ENCODE measurements at places on chromosomes 5 and 9.

- H3K4me1 ChIP-seq: no peaks in the 10 kb centered on the region
- no peak overlapping the region for H3K4me3 ChIP-seq
- DNase-seq: no peak
- no peak overlapping the region for H3K27ac ChIP-seq
- H3K36me3 ChIP-seq: no peaks in the 10 kb centered on the region
Observed at GRCh38 chr5:107630184-107630583, 40.6 kb downstream of the EFNA5 start.

DNA sequence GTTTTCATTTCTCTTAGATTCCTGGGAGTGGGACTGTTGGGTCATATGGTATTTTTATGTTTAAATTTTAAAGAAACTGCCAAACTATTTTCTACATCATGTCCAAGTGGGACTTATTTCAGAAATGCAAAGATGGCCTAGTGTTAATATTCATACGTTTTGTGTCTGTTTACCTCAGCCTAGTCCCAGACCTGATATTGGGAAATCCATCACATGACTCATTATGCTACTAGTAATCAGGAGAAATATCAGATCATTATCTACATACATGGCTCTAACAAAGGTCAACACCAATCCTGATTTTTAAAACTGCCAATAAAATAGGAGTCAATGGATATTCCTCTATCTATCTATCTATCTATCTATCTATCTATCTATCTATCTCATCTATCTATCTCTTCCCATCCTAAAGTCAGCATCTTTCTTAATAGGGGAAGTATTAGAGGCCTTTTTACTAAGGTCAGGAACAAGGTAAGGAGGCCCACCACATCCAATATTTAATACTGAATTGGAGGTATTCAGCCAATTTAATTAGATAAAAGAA lies 4.7 kb downstream of the RASGEF1C start:
- DNase-seq: no peak
- H3K27me3 ChIP-seq: peaks cover 27% of the 10 kb centered on the region
- no peaks in the 10 kb centered on the region for H3K36me3 ChIP-seq

- no peak overlapping the region for H3K27ac ChIP-seq
- H3K36me3 ChIP-seq: no peaks in the 10 kb centered on the region
- no peak overlapping the region for H3K4me3 ChIP-seq
- DNase-seq: no peak
Observed at GRCh38 chr9:21674894-21675293, 127.5 kb upstream of the MTAP start.

GRCh38 chr9:134559013-134559412 lies 82.6 kb upstream of the COL5A1 start:
- no peaks in the 10 kb centered on the region for H3K36me3 ChIP-seq
- H3K27ac ChIP-seq: no peak overlapping the region
- no peak for DNase-seq
- peaks cover 4% of the 10 kb centered on the region for H3K27me3 ChIP-seq
- peaks cover 2% of the 10 kb centered on the region for H3K4me1 ChIP-seq
- no peak overlapping the region for H3K4me3 ChIP-seq

GRCh38 chr9:69264526-69264925 lies 60.5 kb upstream of the ENTREP1 start:
- no peaks in the 10 kb centered on the region for H3K4me1 ChIP-seq
- no peak overlapping the region for H3K4me3 ChIP-seq
- no peak overlapping the region for H3K27ac ChIP-seq
- no peaks in the 10 kb centered on the region for H3K36me3 ChIP-seq
- H3K27me3 ChIP-seq: peaks cover 13% of the 10 kb centered on the region
- no peak for DNase-seq

- no peak for DNase-seq
- H3K4me3 ChIP-seq: no peak overlapping the region
- peaks cover 18% of the 10 kb centered on the region for H3K4me1 ChIP-seq
- H3K36me3 ChIP-seq: peaks cover 17% of the 10 kb centered on the region
- no peaks in the 10 kb centered on the region for H3K27me3 ChIP-seq
Observed at GRCh38 chr9:77807846-77808750, 160.0 kb upstream of the GNA14 start.

DNA sequence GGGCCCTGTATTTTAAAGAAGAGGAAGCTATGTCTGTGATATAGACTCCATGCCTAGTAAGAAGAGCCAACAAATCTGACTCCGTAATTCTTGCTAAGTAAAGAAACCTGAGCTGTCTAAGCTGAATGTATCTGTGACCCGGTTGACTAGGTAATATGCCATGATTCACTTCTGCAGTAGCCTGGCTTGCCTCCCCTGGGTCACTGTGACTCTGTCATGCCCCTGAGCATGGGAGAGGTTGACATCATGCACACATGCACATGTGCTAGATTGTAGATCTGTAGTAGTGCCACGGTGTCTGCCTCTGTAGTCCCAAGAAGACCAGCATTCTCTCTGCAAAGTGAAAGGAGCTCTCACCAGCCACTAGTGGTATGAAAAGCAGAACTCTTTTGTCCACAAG lies 9.1 kb downstream of the SLC22A5 start:
- no peak overlapping the region for H3K27ac ChIP-seq
- H3K4me3 ChIP-seq: no peak overlapping the region
- no peaks in the 10 kb centered on the region for H3K4me1 ChIP-seq
- DNase-seq: no peak

DNA sequence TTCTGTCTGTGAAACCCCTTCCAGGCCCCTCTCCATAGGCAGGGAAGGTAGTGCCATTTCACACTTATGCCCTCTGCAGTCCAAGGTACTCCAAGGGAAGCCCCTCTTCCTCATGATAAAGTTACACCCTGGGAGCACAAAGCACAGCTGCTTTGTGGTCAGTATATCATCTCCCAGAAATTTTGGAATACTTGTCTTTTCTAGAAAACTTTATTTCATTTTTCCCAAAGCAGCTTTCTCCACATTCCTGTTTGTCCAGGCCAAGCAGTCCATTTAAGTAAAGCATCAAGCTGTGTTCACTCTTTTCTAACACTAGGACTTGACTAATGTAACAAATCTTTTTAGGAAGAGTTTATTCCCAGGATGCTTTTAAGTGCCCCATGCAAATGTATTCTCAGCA lies 371.8 kb upstream of the RGMB start:
- H3K36me3 ChIP-seq: no peaks in the 10 kb centered on the region
- DNase-seq: no peak
- peaks cover 2% of the 10 kb centered on the region for H3K27me3 ChIP-seq
- no peaks in the 10 kb centered on the region for H3K4me1 ChIP-seq
- H3K4me3 ChIP-seq: no peak overlapping the region

DNA sequence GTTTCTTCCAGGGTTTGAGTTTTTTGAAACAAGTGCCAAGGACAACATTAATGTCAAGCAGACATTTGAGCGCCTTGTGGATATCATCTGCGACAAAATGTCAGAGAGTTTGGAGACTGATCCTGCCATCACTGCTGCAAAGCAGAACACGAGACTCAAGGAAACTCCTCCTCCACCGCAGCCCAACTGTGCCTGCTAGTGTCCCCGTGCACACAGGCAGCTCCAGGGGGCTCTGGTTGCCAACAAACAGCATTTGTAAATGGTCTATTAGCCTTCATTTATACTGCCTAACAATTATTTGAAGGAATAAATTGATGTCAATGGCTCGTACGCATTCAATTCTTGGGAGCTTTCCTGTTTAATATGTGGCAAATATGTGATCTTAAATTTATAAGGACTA lies 268.3 kb downstream of the RAB3C start:
- no peaks in the 10 kb centered on the region for H3K36me3 ChIP-seq
- no peak overlapping the region for H3K27ac ChIP-seq
- no peaks in the 10 kb centered on the region for H3K27me3 ChIP-seq
- DNase-seq: no peak
- H3K4me3 ChIP-seq: no peak overlapping the region
- H3K4me1 ChIP-seq: no peaks in the 10 kb centered on the region

Data from activated naive CD8-positive, alpha-beta T cell treated with anti-CD3 and anti-CD28 coated beads, Interleukin-2, amount 50 U/mL, for 24 hours (primary cell).